ENCODE measurements at places on chromosomes 3 and 15. TPM values are rescaled to one million over a fixed set of nuclear protein-coding genes. Genes with fewer than 3 reads are reported as not detected.

CFAP161 gene
- polyA plus RNA-seq: 0.15 TPM

CCR8 gene
- polyA plus RNA-seq: 0.23 TPM

DISP2 gene
- 2.3 TPM for polyA plus RNA-seq

RARB gene
- 7.4 TPM for polyA plus RNA-seq

CADPS gene
- 1.1 TPM for polyA plus RNA-seq

PARP9 gene
- 46.2 TPM for polyA plus RNA-seq
